ENCODE measurements at places on chromosomes 4 and X.

DNA sequence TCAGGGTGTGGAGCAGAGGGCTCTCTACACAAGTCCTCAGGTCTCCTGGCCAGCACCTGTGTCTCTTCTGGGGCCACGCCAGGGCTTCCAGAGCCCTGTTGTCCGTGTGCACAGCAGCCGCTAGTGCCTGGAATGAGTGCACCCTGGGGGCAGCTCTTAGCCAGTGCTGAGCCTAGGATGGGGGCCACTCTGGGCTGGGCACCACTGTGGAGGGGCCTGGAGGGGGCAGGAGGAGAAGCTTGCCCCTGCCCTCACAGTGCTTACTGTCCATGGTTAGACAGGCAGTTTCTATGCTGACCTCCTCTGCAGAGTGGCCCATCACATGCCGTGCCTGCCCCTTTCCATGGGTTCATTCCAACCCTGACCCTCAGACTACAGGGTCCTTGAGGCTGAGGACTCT, 42.7 kb upstream of the GRPEL1 start:
- no peak for DNase-seq

DNA sequence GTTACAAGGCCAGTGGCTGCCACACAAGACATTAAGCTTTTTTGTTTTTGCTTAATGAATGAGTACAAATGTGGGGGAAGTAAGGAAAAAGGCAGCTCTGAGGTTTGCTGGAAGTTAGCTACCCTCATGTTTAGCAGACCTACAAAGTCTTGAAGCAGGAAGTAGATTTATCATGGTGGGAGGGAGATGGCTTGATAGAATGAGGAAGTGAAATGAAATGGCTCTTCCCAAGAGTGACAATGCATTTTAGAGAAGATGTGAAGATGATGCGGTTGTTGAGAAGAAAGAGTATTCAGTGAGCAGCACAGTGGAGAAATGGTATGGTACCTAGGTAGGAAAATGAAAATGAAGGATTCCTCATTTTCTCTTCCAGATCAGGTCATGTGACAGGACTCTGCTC, 108.0 kb downstream of the SLIT2 start:
- no peak for DNase-seq

DNA sequence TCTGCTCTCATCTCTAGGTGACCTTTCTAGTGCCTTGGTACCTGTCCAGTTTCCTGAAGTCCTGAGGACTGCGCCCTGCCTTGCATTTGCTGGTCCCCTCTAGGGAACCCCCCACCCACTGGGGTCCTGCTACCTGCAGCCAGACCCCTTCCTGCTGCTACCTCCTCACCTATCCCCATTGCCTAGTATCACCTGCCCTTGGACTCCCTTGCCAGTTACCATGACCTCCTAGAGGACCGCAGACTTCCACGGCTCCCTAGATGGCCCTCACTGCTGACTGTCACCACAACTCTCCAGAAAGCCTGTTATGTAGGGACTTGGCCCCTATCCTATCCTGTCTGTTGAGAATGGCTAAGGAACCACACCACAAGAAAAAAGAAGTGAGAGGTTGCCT, 166.6 kb downstream of the EFNB1 start:
- no peak for DNase-seq

DNA sequence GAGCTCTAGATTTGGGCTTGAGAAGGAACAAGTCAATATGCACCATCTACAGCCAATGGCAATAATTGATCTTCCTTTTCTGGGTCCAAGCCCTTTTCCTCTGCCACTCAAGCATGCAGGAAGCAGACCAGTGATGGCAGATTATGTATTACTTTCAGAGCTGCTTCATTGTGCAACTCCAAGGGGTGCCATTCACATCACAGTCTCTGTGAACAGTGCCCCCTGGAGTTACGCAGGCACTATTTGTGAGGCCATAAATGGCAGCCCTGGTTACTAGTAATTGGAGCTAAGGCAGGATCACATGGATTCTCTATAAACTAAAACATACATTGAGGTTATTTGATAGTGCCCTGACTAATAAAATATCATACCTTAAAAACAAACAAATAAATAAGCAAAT, 313.4 kb upstream of the SLC7A11 start:
- DNase-seq, result no peak

DNA sequence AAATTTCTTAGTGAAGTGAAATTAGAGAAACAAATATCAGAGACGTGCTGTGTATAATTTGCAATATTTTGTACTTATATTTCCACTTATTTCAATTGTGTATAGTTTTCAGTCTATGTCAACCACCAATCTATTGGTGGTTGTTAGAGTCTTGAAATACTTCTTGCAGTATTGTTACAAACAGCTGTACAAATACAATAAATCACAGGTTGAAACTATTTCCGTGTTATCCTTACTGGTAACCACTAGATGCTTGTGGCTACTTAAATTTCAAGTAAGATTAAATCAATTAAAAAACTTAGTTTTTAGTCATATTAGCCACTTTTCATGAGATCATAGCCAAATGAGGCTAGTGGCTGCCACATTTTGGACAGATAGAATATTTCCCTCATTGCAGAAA, 520.5 kb downstream of the GBA3 start:
- no peak for DNase-seq

DNA sequence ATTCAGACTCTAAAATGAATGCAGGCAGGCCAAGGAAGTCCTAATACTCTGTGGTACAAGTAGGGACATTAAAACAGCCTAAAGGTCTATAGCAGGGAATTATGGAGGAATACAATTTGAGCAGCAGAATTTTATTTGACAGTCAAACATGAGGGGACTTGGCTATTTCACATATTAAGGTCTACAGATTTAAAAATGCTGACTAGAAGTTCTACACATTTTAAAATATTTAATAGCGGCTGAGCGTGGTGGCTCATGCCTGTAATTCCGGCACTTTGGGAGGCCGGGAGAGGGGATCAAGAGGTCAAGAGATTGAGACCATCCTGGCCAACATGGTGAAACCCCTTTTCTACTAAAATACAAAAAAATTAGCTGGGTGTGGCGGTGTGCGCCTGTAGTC, 10.8 kb downstream of the HAUS3 start:
- DNase-seq, result no peak

DNA sequence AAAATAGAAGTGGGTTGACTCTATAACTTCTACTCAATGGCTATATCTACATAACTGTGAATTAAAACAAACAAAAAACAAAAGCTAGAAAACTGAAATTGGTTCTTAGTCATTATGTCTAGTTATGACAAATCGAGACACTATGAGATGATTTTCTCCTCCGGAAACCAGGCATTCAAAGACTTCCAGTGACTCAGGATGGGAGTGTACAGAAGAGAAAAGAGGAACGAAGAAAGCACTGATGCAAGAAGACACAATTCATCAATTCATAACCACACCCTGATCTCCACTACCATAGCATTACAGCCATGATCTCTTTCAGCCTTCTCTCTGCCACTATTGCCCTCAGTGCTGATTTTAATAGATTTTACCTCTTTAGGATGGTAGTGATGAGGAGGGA, 253.6 kb downstream of the CBLL2 start:
- no peak for DNase-seq

- DNase-seq, result no peak
Observed at GRCh38 chr4:113331811-113332210, 282.4 kb downstream of the ANK2 start.

DNA sequence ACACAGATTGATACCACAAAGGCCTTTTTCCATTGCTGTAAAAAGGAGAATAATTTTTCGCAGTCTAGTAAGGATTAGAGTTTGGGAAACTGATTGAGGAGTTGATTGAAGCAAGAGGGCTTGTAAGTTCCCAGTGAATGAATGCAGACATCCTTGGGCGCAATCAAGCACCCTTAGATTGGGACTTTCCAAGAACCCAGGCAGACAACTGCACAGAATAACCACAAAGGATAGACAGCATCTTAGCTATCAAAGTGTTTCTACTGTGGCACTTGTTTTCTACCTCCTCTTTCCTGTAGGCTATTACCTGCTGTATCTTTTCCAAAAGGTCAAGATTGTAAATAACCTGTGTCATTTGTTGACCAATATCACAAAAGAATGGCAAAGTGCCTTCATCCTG, 2.6 kb downstream of the COX18 start:
- no peak for DNase-seq

- DNase-seq, result no peak
Observed at GRCh38 chr4:152556283-152556682, 20.4 kb upstream of the FBXW7 start.

DNA sequence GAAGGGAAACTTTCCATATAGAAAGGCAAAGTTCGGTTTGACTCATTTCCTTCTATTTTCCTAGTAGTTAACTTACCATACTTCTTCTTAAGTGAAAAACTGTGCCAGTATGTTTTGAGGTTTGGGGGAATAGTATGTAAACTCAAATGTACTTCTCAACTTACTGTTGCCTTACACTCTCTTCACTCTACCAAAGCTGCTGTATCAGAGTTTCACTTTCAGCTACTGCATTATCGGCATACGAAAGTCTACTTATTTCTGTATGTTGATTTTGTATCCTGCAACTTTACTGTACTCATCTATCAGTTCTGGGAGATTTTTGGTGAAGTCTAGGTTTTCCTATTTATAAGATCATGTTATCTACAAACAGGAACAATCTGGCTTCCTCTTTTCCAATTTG, 932.7 kb downstream of the FAT4 start:
- no peak for DNase-seq

DNA sequence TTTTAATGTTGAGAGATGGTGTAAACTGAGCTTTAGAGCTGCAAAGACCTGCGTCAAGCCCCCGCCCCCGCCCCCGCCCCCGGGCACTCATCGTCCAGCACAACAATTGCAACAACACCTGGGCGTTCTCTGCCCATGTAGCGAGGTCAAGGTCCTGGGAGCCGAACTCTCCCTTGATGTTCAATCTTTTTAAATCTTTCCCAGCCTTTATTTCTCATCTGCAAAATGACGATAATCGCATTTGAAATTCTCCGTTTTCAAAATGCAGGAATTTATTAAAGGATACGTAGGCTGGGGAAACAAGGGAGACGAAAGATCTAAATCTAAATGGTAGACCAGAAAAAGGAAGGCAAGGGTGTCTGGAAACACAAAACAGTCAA, 648 bp upstream of the MSMO1 start:
- no peak for DNase-seq

GRCh38 chr4:174189392-174190015, 94.0 kb downstream of the FBXO8 start:
- DNase-seq, result no peak

DNA sequence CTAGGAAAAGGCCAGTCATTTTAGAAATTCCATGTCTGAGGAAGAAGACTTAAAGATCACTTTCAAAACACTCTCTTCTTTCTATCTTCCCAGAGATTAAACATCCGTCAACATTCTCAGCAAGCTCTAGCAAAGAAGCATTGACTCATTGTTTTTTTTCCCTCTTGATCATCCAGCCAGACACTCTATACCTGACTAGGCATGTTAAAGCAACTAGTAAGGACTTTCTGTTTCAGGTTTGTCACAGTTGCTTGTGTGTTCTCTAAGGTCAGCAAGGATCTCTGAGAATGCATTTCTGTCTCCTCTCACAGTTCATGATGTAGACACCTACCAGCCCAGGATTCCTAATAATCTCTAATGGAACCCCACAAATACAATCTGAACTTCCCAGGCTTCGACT, 112.2 kb downstream of the IL13RA2 start:
- DNase-seq, result no peak

DNA sequence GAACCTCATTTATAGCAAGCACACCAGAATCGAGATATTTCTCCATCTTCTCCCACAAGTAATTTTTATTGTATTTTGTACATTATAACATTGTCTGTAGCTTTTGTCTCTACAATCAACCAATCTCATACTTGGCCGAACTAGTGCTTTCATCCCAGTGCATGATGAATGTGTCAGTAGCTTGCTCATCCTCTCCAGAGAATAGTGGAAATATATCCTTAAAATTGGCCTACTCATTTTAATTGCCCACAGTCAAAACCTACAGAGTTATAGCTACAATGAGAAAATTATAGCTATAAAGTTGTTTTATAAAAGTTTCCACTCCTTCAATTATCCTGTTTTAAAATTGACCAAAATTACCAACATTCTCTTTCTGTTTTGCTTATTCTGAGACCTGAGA, 103.8 kb downstream of the MAPK10 start:
- DNase-seq, result no peak

DNA sequence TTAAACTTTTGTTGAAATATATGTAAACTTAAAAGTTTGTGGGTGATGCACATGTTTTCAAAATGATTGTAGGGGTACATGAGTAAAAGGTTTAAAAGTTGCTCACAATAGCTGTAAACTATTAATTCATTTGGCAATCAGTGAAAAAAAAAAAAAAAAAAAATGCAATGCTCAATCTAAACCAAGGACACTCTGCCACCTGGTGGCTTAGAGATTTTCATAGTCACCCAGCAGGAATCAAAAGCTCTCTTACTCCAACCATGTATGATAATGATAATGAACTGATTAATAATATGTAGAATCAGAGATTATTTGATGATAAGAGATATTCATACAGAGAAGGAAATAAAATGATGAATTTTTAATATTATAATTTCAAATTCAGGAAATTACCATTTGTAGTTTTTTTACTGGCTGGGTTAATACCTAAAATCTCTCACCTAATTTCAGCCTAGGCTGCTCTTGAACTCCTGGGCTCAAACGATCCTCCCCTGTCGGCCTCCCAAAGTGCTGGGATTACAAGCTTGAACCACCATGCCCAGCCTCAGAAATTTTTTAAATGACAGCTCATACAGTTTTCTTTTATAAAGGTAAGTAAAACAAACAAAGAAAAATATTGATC, 46.9 kb upstream of the SLC25A4 start:
- no peak for DNase-seq

DNA sequence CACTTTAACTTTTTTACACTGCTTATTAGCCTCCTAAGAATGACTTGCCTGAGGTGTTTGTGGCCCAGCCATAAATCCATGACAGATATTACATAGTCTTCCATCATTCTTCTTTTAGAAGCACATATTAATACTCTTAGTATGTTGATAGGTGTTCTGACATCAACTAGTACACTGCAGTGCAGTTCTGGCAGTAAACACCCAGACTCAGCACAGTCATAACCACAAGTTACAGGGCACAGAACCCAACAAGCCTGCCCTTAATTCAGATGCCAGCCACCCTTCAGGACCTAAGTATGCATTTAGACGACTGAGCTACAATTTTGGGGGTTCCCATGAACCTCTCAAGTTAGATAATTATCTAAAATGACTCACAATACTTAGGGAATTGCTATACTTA, 36.5 kb upstream of the GUCY1B1 start:
- DNase-seq, result no peak

GRCh38 chr4:55018521-55018920, 106.9 kb downstream of the KDR start:
- DNase-seq, result no peak

DNA sequence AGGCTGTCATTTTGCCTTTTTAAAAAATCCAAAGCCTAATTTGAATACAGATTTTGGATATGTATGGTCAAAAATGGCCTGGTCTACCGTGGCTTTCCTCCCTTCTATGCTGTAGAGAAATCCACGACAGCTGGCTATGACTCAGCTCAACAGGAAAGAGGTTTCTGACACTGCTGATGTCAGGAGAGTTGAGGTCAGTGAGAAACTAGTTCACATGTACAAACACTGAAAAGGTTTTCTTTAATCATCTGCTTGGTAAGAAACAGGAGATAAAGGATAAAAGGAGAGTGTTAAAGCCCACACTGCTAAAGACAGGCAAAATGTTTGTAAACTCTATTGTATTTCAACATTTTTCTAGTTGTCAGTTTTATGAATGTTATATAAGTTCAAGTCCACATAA, 113.9 kb downstream of the NYX start:
- no peak for DNase-seq

All from thoracic aorta (tissue), 2 donors.